Sciatic nerve (tissue), 2 donors: ENCODE measurements at places on chromosomes 5 and 9. TPM values are rescaled to one million over a fixed set of nuclear protein-coding genes. Genes with fewer than 3 reads are reported as not detected.

- DNase-seq, result no peak
These were observed 116.6 kb upstream of the ABCA1 start for GRCh38 chr9:105044518-105044917.

DNA sequence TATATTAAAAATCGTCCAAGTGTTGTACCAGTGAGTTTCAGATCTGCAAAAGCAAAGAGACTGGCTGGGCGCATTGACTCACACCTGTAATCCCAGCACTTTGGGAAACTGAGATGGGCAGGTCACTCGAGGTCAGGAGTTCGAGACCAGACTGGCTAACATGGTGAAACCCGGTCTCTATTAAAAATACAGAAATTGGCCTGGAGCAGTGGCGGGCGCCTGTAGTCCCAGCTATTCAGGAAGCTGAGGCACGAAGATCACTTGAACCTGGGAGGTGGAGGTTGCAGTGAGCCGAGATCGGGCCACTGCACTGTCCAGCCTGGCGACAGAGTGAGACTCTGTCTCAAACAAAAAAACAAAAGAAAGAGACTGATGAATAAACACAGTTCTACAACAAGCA is 18.3 kb upstream of the B4GALT1 start:
- no peak for DNase-seq

- DNase-seq, result no peak
These were observed 89.6 kb downstream of the AMBP start for GRCh38 chr9:113988385-113989016.

GRCh38 chr5:116652903-116653302 is 78.3 kb upstream of the SEMA6A start:
- DNase-seq, result no peak

GRCh38 chr9:112535301-112535700 is 48.7 kb downstream of the KIAA1958 start:
- DNase-seq, result no peak

DNA sequence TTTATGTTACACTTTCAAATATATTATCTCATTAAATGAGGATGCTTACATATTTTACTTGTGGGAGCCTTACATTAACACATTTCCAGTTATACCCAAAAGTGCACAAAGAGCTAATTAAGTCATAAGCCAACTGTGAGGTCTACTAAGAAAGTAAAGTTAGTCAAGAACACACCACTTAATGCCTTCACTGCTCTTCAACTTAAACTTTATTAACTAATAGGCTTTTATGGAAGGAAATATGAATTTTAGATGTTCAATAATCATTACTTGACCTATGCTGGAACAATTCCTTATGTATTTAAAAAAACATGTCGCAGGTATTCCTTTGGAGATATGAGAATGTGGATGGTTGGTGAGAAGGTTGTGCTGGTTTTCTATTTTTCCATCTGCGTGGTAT is 3.4 kb downstream of the ST8SIA4 start:
- DNase-seq, result no peak

AMBP gene
- not detected for total RNA-seq

- DNase-seq, result no peak
These were observed 24.1 kb downstream of the TENT4A start for GRCh38 chr5:6737043-6737941.

DNA sequence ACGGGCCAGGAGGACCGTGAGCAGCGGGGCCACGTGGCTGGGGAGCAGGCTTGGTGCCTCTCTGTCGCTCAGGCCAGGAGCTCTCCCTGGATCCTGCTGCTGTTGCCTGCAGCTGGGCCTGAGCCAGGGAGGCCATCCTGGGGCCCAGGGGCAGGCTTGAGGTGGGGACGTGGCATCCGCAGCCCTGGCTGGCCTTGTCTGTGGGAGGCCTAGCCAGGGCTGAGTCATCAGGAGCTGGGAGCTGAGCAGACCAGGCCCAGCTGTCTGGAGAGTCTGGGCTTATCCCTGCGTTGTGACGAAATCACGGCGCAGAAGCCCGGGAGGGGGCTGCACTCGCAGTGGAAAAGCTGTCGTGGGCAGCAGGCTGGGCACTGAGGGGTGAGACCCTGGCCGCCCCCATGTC is 138.8 kb upstream of the COL5A1 start:
- DNase-seq, result peak; percentile 64

- no peak for DNase-seq
These were observed 178.5 kb downstream of the NFIB start for GRCh38 chr9:14135421-14135820.

GRCh38 chr5:90845723-90846554 is 287.3 kb downstream of the ADGRV1 start:
- no peak for DNase-seq

LHX6 gene
- 11.5 TPM for total RNA-seq

- no peak for DNase-seq
These were observed 44.4 kb upstream of the ANKDD1B start for GRCh38 chr5:75566710-75567309.

- no peak for DNase-seq
These were observed 130.9 kb downstream of the HTR1A start for GRCh38 chr5:63831381-63831780.

GRCh38 chr9:87382900-87383299 is 114.8 kb upstream of the DAPK1 start:
- no peak for DNase-seq

ABLIM3 gene
- total RNA-seq, result 67.6 TPM

DNA sequence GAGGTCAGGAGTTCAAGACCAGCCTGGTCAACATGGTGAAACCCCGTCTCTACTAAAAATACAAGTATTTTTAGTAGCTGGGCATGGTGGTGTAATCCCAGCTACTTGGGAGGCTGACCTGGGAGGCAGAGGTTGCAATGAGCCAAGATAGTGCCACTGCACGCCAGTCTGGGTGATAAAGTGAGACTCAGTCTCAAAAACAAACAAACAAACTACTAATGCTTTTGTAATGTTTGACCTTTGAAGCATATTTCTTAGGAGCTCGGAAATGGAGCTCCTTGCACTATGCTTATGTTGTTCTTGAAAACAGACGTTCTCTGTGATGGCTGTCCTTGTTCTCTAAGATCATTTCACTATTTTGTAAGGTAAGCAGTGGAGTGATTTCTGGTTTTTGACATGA is 6.0 kb downstream of the F2RL2 start:
- no peak for DNase-seq

LRRC26 gene
- not detected for total RNA-seq

GRCh38 chr9:75096796-75097195 is 8.5 kb downstream of the OSTF1 start:
- DNase-seq, result no peak

- no peak for DNase-seq
These were observed 23.4 kb downstream of the WNK2 start for GRCh38 chr9:93207326-93207814.

- no peak for DNase-seq
These were observed 502.6 kb upstream of the COX7C start for GRCh38 chr5:86115164-86115563.

DNA sequence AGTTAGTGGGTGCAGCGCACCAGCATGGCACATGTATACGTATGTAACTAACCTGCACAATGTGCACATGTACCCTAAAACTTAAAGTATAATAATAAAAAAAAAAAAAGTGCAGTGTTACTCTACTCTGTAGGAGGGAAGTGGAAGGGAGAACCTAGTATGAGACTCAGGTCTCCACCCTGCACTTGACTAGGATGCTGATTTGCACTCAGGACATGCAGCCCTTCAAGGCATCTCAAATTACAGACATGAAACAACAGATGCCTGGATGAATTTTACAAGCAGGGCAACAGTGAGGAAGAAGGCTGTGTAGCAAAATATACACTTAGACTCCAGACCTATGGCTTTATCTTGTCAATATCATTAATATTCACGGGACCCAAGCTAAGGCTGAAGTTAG is 16.5 kb downstream of the TRIM32 start:
- DNase-seq, result no peak

DNA sequence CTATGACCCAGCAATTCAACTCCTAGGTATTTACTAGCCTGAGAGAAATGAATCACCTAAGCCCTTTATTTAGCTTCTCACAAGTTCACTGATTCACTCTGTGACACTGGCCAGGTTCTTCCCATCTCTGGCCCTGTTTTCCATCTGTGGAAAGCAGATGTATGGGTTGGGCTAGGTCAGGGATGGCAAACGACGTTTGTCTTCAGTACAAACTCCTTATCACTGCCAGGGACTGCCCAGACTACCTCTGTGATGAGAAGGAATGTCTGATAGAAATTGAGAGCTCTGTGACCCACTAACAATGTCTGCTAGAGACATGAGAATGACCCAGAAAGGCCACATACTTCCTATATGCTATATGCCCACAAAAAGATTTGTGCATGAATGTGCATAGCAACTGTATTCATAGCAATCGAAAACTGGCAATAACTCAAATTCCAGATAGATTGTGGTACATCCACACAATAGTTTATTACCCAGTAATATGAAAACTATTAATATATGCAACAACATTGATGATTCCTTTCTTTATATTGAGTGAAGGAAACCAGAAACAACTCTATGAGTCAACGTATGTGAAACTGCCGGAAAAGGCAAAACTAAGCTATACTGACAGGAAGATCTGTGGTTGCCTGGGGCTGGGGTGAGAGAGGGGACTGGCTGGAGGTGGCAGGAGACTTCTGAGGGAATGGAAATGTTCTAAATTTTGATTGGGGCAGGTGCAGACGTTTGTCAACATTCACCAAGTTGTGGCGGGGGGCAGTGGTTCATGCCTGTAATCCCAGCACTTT is 32.0 kb upstream of the ADAM19 start:
- no peak for DNase-seq

GRCh38 chr9:127940593-127940992 is 2.9 kb upstream of the DPM2 start:
- DNase-seq, result no peak

ANKHD1 gene
- 144 TPM for total RNA-seq

DNA sequence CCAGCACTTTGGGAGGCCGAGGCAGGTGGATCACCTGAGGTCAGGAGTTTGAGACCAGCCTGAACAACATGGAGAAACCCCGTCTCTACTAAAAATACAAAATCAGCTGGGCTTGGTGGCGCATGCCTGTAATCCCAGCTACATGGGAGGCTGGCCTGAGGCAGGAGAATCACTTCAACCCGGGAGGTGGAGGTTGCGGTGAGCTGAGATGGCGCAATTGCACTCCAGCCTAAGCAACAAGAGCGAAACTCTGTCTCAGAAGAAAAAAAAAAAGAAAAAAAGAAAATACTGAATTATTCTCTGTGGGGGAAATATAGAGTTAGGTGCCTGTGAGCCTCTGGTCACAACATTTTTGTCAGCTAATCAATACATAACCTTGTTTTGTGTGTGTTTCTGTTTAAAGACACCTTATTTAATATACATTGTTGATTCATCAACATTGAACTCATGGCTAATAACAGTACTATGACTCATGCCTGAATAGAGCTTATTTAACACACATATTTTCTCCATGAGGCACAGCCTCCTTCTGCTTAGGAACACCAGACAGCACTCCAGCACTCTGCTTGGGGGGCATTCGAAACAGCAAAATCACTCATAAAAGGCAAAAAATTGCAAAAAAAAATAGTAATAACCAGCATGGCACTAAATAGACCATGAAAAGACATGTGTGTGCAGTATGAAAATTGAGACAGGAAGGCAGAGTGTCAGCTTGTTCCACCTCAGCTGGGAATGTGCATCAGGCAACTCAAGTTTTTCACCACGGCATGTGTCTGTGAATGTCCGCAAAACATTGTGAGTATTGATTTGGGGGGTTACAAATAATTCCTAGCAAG is at the start of gene IL31RA:
Gene IL31RA (plus strand): TSS at position 519 of the 836 bp plus-strand sequence. CDS start 214 bp downstream, at position 733.
- no peak for DNase-seq

GRCh38 chr5:139561655-139562451 is 714 bp downstream of the UBE2D2 start:
- peak; percentile 72 for DNase-seq

- DNase-seq, result no peak
These were observed 193.6 kb upstream of the DAB2 start for GRCh38 chr5:39618391-39618790.

NEUROG1 gene
- total RNA-seq, result not detected

GRCh38 chr9:135612437-135612836 is 26.9 kb downstream of the GLT6D1 start:
- DNase-seq, result no peak

DNA sequence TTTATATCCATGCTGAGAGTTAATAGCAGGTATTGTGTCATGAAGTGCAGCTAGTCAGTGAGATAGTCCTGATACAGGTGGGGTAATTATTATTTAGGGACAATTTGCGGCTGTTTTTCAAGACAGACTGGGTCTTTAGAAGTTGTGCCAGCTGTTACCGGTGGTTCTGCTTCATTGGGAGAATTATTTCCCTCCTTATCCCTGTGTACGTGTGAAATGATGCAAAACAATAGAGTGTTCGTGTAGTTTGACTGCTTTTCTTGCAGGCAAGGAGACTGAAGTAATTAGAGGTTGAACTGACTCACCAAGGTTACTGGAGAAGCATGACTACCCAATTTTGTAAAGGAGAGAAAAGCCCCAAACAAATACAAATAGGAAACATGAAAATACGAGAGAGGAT is 101.7 kb downstream of the ARRDC3 start:
- DNase-seq, result no peak

DNA sequence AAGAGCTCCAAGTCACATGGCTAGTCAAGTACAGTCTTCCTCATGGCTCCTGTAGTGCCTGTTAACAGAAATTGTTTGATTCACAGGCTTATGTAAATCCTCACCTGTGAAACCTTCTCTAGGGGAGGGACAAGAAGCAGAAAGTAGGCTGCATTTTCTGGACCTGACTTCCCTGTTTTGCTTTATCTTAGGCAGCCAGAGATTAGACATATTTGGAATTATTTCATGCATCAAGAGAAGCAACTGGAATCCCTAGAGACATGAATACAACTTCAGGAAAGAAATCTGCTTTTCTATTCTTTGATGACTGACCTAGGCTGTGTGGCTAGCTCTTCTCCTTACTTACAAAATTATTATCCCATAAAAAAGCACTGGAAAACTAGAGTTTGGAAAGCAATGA is 52.3 kb downstream of the CAST start:
- no peak for DNase-seq

DNA sequence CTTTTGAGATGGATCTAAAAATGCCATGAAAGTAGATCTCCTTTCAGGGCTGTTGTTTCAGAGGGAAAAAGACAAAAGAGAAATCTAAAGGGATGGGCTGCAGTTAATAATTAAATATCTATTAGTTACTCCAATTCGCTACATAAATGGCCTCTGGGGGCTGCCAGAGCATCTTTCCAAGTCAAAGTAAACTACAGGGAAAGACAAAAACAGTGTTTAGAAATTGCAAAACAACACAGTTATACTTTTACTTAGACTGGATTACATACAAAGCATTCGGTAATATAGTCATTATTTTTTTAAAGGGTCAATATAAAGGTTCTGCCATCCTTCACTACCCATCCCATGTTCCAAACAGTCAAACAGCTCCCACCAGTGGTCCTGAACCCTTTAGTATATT is 853.5 kb upstream of the DMAC1 start:
- no peak for DNase-seq
